ENCODE measurements at places on chromosomes 4 and X. TPM values are rescaled to one million over a fixed set of nuclear protein-coding genes. Genes with fewer than 3 reads are reported as not detected.

IL2 gene
- total RNA-seq: not detected

MAGEB10 gene
- total RNA-seq: not detected

- no peak overlapping the region for H3K4me3 ChIP-seq
- no peak overlapping the region for H3K27ac ChIP-seq
- H3K27me3 ChIP-seq: no peaks in the 10 kb centered on the region
- no peak for DNase-seq
- H3K4me1 ChIP-seq: no peaks in the 10 kb centered on the region
- H3K36me3 ChIP-seq: no peaks in the 10 kb centered on the region
Measured at GRCh38 chr4:88646528-88647280, 50.9 kb downstream of the NAP1L5 start.

GRCh38 chrX:133215747-133216146, 2.4 kb downstream of the TFDP3 start:
- no peak for DNase-seq
- H3K27me3 ChIP-seq: no peaks in the 10 kb centered on the region
- H3K27ac ChIP-seq: no peak overlapping the region
- no peak overlapping the region for H3K4me3 ChIP-seq
- H3K4me1 ChIP-seq: no peaks in the 10 kb centered on the region
- no peaks in the 10 kb centered on the region for H3K36me3 ChIP-seq

- H3K36me3 ChIP-seq: no peaks in the 10 kb centered on the region
- no peaks in the 10 kb centered on the region for H3K4me1 ChIP-seq
- H3K27me3 ChIP-seq: no peaks in the 10 kb centered on the region
- no peak overlapping the region for H3K4me3 ChIP-seq
- H3K27ac ChIP-seq: no peak overlapping the region
- no peak for DNase-seq
Measured at GRCh38 chr4:23097251-23097650, 404.5 kb downstream of the GBA3 start.

DNA sequence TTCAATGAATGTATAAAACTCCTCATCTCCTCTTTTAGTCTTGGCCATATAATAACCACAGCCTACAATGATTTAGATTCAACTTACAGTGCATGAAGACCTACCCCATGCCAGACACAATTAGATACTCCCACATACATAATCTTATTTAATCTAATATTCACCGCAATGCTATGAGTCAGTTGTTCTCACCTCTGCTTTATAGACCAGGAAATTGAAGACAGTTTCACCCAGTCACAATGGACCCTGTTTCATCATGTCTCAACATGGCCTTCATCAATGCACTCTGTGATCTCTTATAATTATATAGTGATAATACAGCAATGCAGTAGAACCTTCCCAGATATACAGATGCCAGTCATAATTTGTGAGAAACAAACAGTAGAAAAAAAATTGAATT, 148.6 kb downstream of the PARM1 start:
- no peaks in the 10 kb centered on the region for H3K36me3 ChIP-seq
- H3K4me3 ChIP-seq: no peak overlapping the region
- DNase-seq: no peak

Measured in left lung (tissue), 14 donors.